ENCODE measurements at places on chromosomes 2 and 18.
A peak's percentile ranks its signal among the peaks of the same experiment; 100 is the strongest.

DNA sequence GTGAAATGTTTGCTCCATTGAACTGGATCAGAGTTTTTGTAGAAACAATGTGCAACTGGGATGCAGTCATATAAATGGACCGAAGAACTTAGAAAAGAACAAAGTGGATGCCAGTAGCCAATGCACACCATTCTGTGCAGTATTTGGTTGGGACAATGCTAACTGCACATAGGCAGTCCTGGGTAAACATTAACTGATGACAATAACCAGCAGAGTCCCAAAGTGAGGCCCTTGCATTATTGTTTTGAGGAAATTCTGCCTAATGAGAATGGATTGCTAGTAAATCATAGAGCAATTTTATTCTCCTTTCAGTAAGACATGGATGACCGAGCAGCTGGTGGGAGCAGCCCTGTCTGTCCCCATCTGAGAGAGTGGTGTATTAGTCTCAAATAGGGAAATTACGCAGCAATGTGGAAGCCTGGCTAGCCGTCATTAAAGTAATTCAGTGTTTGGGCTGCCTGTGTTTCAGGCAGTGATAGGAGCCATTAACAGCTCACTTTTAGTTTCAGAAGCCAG, 94.9 kb downstream of the KCTD1 start:
- no peak for DNase-seq

DNA sequence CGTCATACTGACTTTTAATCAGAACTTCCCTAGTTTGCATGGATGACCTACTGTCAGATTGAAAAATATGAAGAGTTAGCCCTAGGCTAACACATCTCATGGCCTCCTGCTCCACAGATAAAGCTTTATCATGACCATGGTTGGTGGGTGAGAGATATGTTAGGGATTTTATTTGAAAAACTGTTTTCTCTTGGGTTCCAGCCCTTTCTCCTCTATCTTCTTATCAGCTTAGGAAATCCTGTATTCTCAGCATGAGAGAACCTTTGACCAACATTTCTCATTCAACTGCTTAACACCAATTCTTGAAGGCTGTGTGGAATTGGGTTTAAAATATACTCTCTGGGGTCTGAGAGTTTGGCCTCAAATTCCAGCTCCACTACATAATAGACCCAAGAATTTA, 1407.0 kb upstream of the CELF4 start:
- no peak for DNase-seq

- DNase-seq: no peak
These were observed 26.6 kb upstream of the IHH start for GRCh38 chr2:219087361-219087760.

- no peak for DNase-seq
These were observed 41.7 kb upstream of the RND3 start for GRCh38 chr2:150528861-150529801.

GRCh38 chr2:118763797-118764196, 83.7 kb downstream of the EN1 start:
- DNase-seq: no peak

GRCh38 chr18:36194600-36195315, 7.5 kb downstream of the MOCOS start:
- DNase-seq: no peak

DNA sequence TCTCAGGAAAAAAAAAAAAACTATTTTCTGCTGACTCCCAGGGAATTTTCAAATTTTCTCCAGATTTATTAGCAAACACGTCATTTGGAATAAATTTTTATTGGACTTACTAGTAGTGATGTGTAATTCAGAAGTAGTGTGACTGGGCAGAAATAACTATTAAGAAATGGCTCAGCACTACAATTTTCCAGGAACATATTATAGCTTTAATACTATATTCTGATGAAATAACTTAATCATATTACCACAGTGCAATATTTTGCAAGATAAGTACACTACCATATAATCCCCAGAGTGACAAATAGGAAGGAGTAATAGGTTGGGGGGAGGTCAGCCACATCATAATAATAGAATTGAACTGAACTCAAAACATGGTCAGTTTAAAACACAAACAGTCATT, 19.7 kb upstream of the TNFAIP6 start:
- no peak for DNase-seq

DNA sequence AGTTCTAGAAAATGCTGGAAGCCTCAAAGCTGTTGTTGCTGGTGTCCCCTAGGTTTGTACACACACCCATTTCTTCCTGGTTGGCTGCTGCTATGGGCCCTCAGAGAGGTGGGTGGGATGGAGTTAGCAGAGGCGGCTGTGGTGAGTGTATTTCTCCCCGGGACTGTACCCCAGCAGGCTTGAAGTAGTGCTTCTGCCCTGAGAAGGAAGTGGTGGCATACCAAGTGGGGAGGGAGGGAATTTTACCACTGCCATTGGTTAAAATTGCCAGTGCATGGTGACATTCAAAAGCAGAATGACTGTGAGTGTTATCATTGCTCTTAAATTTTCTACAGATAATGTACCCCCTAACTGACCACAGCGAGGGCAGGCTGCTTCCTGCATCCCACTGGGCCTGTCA, 125.6 kb upstream of the CAPN13 start:
- no peak for DNase-seq

GRCh38 chr2:127169066-127169660, 50.9 kb downstream of the CYP27C1 start:
- DNase-seq: no peak

DNA sequence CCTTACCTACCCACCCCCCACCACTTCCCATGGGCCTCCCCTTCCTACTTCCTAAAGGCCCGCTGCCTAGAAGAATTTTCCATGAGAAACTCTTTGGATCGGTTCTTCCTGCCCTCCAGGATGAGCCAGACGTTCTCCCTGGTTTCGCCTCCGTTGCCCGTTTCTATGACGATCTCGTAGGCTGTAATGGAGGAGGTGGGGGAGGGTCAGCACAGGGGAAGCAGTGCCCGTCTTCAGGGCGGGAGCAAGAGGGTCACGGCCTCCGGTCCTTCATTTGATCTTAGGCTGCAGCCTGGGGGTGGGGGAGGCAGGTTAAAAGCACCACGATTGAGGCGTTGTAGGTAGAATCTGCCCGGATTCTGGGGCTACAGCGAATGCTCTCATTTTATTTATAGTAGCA, 172.0 kb downstream of the LOXHD1 start:
- no peak for DNase-seq

DNA sequence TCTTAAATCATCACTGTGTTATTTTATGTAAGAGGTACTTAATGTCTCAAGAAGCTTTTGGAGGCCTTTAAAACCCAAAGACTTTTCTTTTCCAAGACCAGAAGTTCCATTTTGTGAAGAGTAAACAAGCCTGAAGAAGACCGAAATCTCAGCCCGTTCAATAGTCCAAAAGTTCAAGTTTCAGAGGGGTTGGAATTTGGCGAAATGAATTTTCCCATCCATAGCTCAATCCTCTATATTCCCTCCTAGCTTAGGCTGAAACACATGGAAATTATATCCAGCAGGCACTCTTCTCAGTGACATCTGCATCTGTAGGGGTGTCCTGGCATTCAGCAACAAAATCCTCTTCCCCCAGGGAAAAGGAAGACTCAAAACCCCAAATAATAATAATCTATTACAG, 344.6 kb downstream of the ARHGAP15 start:
- DNase-seq: no peak

DNA sequence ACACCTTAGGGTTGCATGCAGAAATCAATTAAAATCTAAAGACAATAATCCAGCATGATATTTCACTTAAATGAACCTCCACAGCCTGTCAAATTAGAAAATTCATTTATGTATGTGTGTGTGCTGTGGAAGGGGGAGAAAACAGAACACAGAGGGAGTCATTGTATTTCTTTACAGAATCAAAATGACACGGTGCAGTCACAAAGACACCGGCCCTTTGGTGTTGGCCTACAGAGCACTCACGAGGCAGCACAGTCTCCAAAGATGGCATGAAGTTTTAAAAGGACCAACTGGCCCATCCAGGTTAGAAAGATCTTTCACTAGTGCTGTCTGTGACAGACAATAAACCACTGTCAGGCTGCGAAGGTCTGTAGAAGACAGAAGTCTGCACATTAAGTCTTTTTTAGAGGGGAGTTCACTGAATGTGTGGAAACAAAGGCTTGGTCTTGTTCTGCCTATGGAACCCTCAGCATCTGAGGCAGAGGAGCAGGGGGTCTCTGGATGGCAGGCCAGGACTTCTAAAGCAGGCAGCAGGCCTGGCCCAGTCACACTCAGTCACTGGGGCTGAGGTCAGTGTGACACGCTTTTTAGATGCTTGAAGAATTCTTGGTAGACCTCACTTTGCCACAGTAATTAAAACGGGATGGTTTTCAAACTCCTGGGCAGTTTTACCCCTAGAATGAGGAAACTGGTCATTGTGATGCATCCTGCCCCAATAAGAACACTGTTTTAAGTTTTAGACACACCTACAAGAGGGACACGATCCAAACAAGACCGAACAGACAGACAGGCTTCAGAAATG, 184.9 kb downstream of the AFF3 start:
- no peak for DNase-seq

DNA sequence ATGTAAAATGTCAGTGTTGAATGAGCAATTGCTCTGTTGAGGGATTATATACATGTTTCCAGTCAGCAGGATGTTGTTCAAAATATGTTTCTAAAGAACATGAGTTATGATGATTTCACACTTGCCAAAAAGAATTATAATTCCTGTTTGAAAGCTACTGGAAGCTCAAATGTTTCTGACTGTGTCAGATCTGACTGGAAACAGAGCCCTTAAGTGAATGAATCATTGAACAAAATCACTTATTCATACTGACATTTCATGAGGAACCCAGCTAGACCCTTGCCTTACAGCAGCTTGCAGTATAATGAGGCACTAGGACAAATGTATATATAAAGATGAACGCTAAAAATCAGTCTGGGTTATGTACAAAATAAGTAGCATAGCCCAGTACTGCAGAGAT, 35.4 kb upstream of the ITGAV start:
- no peak for DNase-seq

- no peak for DNase-seq
These were observed 1627.6 kb upstream of the ZEB2 start for GRCh38 chr2:146147448-146148012.

- no peak for DNase-seq
These were observed 69.1 kb upstream of the RBMS1 start for GRCh38 chr2:160562730-160563129.

- DNase-seq: peak; percentile 54
These were observed 38.2 kb upstream of the ALPP start for GRCh38 chr2:232340171-232340935.

DNA sequence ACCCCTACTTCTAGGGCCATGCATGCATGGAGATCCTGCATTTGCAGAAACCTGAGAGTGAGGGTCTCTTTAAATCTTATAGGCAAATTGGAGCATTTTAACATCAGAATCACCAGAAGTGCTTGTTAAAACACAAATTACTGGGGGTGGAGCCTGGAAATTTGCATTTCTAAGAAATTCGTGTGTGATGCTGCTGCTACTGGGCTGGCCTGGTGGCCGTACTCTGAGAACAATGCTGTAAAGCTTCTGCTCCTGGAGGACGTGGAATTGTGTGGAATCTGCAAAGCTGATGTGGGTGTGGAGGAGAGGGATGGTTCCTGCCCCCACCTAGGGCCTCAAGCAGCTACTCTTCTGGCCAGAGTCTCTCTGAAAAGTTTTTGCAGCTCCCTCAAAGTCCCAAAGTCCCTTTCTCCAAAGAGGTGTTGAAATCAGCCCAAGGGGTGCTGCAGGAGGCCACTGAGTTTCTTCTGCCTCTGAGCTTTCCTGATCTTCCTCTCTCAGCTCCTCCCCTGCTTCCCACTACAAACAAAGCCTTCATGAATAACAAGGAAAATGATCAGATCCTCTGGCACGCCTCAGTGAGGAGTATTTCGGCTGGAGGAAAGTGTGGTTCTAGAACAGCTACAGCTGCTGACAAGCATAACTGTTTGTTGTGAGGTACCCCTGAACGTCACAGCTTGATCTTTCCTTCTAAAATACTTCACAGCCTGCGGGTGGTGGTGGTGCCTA, 508.3 kb downstream of the CNTNAP5 start:
- DNase-seq: no peak

GRCh38 chr18:58753976-58754375, 82.7 kb downstream of the MALT1 start:
- no peak for DNase-seq

- DNase-seq: no peak
These were observed 12.4 kb upstream of the STAT1 start for GRCh38 chr2:191026377-191026776.

DNA sequence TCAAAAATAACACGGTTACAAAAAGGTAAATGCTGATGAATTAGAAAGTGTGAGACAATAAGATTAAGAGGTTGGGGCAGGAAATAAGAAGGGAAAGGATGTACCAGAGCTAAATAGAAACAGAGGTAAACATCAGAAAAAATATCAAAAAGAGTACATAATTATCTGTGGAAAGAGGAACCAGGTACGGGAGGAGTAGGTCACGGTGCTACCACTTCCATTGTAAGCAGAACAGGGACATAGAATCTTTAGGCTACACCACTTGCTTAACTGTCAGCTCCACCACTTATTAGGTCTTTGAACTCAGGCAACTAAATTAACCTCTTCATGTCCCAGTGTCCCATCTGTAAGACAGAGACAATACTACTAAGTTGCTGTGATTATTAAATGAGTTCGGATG, 350.3 kb downstream of the LRATD1 start:
- no peak for DNase-seq

GRCh38 chr2:72347081-72347480, 199.4 kb upstream of the CYP26B1 start:
- DNase-seq: no peak

GRCh38 chr2:190169221-190170072, 106.9 kb upstream of the MSTN start:
- no peak for DNase-seq

- DNase-seq: no peak
These were observed 64.2 kb downstream of the TGOLN2 start for GRCh38 chr2:85263591-85263990.

DNA sequence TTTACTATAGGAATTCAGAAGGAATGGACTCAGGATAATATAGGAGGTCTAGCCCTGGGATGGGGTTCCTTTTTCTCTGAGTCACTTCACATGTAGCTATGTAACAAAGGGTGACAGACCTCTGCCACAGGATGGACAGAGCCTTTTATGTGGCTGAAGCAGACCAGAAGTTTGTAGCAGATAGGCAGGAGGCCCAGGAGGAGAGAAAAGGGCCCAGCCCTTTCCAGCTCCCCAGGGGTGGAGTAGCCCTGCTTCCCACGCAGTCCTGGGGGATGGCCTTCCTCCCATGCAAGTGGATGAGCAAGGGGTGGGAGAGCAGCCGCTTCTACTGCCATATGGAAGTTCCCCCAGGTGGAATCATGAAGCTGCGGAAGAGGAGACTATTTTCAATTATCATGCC, 40.3 kb downstream of the ARMC9 start:
- no peak for DNase-seq

DNA sequence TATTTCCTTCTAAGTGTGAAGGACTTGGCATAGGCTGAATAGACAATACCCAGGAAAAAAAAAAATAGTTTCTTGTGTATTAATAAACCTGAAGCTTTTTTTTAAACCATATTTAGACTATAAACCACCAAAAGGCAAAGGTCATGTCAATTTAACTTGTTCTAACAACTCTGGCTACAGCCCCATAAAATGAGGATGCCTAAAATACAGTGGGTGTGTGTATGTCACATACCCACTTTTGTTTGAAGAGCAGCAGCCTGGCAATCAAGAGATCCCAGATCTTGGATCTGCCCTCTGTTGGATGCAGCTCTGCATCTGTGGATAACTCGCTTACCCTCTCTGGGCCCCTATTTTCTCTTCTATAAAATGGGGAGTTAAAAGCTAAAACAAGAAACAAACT, 65.4 kb downstream of the SATB2 start:
- DNase-seq: no peak

- DNase-seq: no peak
These were observed 2.8 kb downstream of the STAT1 start for GRCh38 chr2:191010887-191011885.
